ENCODE measurements at places on chromosomes 5 and 9.

GRCh38 chr5:169251333-169252084 is 49.4 kb downstream of the SLIT3 start:
- no peak for DNase-seq

DNA sequence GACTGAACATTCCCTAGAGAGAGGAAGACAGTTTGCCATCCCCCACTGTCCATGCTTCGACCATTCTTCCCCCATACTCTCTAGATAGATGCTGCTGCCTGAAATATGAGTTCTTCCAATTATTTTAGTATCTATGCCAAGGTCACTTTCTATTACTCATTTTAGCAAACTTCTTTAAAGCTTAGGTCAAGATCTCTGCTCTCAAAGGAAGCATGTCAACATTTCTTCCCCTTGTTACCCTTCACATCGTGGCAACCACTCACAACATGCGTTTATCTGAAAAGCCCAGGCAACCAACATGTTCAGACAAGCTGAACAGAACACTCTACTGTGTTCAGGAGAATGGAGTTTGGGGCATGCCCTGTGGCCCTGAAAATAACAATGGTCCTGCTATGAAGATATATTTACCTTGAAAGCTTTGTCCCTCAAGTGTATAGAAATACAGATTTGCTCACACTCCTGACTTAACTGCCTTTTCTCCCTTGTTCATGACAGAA is 138.4 kb upstream of the KIF2A start:
- no peak for DNase-seq

GRCh38 chr5:174491761-174492350 is 232.5 kb upstream of the MSX2 start:
- no peak for DNase-seq

DNA sequence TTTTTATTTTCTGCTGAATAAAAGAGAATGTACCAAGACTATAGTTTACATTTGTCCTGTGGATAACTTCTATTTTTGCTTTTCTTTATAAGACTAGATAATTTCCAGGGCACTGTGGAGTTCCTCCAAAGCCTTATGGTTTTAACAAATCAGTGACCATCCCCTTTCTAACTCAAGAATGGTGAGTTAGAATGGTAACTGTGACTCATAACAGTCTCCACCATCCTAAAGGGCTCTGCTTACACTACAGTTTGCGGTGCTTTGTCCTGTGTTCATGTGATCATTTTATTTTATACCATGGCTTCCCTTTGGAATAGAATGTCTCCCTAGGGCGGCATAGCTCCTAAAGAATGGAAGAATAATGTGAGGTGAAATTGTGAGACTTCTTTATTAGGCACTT is 30.2 kb downstream of the WDR36 start:
- no peak for DNase-seq

DNA sequence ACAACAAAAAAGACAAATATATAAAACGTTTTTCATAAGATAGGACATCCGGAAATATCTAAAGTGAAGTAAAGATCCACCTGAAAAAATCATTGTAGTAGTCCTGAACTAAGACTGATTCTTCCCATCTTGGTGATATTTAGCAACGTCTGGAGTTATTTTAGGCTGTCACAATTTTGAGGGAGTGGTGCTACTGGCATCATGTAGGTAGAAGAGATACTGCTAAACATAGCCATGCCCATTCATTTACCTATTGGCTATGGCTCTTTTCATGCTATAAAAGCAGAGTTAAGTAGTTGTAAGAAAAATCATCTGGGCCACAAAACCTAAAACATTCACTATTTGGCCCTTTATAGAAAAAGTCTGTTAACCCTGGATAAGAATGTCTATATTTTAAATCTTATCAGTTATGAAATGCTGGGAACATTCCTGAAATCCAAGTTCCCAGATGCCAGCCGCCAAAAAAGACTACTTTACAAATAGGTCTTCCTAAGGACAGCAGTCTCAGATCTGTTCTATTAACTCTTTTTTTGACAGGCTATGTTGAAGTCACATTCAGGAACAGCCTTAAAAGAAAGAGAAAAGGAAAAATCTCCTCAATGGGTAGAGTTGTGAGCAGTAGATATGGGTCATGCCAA is 27.0 kb downstream of the RAPGEF6 start:
- DNase-seq: no peak

DNA sequence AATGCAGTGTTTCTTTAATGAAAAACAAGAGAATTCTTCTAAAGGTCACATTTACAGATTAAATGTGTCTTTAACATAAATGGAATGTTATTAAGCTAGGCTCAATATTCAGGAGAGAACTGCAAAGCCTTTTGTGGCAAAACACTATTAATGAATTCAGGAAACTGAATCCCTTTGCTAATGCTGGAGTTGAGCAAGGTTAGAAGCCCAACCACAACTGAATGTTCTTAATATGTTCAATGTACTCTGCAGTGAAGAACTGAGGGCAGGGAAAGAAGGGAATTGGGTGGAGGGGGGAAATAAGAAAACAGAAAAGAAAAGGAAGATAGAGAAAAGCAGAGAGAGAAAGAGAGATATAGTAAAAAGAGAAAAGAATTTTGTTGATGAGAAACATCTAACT is 276.7 kb upstream of the TMEM161B start:
- DNase-seq: no peak

GRCh38 chr5:132429463-132430440 is 60.2 kb downstream of the SLC22A5 start:
- DNase-seq: no peak

GRCh38 chr9:135306699-135307098 is 172.9 kb upstream of the PPP1R26 start:
- DNase-seq: no peak

DNA sequence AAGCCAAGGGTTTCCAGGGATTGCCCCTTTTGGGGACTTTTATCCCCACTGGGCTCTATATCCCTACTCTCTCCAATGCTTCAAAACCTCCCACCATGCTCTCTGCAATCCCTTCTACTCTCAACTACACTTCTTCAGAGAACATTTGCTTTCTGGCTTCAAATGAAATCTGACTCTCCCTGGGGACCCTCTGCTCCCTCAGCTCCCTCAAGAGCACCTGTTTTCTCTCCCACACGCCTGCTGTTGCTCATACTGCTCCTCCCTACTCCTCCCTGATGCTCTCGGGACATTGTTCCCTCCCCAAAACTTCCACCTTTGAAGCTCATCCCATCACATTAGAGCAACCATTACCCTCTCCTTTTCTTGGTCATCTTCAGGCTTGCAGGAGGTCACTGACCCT is 344.9 kb downstream of the CDK5RAP2 start:
- DNase-seq: no peak

DNA sequence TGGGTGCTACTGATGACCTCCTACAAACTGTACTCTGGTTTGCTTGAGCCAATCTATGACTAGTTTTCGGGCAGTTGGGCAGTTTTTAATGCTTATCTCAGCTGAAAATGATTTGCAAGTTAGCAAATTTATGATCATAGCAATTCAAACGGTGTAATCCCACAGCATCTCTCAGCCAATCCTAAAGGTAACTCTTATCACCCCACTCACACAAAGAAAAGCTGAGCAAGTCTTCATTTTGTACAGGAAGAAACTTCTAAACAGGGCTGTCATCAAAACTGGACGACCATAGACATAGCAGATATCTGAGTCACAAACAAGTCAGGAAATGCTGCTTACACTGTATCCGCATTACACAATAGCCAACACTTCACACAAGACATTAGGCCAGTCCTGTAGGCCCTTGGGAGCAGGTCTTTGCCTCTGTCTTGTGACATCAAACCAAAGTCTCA is 2.6 kb upstream of the ENC1 start:
- no peak for DNase-seq

- DNase-seq: no peak
These were observed 165.3 kb downstream of the ZNF608 start for GRCh38 chr5:124580925-124581737.
